PC-9 (cell line): ENCODE measurements at places on chromosomes 2 and 18.

- peak; percentile 68 for DNase-seq
Observed at GRCh38 chr2:9380702-9381628, 42.4 kb downstream of the ITGB1BP1 start.

DNA sequence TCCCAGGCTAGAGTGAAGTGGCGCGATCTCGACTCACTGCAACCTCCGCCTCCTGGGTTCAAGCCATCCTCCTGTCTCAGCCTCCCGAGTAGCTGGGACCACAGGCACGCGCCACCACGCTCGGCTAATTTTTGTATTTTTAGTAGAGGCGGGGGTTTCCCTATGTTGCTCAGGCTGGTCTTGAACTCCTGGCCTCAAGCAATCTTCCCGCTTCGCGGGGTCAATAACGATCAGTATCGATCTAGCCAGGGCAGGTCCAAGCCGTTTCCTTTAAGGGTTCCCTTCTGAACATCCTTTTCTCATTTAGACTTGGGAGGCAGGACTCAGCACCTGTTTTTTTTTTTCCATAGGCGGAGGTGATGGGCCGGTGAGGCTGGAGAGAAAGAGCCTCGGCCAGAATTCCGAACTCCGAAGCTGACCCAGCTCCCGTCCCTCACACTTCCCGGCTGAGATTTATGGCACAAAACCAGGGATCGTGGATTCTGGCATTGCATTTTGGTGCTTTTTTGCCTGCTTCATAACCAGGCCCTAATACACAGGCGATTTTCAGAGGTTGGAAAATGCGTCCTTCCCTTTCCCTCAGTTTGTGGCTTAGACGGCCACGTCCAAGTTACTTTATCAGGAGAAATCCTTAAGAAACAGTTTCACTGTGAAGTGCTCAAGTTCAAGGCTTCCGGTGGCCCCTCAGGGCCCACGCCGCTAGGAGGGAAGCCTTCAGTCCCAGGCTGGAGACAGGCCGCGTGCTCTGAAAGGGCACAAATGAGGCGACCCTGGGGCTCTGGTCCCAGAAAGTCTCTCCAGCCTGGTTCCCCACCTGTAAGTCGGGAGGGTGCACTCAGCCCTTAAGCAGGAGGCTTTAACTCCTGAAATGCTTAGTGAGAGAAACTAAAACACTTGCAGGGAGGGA lies 998 bp upstream of the SLC66A3 start:
- no peak for DNase-seq

- no peak for DNase-seq
Observed at GRCh38 chr18:5574843-5575242, 31.0 kb upstream of the EPB41L3 start.

DNA sequence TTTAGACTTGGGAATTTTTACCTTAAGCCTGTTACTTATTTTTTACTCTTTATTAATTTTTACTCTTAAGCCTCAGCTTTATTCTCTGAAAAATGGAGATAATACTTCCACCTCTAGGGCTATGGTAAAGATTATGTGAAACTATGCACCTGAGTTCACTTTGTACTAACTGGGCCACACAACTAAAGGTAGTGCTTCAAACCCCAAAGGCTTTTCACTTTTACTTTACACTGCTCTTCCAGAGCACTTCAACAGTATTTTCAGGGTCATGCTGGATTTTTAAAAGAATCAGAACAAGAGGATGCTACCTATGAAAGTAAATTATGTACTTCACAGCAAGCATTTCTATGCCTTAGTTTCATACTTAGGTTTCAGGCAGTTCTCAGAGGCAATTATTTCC lies 27.8 kb downstream of the MEX3C start:
- no peak for DNase-seq

DNA sequence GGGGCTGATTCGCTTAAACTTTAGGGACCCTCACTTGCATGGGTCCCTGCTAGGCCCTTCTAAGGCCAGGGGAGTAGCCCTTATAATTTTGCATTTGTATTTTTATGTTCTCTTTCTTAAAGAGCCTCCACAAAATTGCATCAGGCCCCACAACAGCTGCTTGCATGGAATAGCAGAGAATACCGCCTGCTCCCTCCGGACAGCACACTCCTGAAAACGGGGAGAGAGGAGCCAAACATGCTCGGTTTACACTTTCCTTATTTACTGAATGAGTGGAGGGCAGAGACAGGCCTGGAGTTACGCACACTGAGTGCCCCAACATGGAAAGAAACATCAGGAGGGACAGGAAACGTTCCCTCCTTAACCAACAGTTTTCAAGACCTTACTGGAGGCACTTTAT lies 132.2 kb downstream of the ANTXR1 start:
- no peak for DNase-seq

GRCh38 chr2:211417544-211417943 lies 861.1 kb downstream of the CPS1 start:
- DNase-seq = no peak

DNA sequence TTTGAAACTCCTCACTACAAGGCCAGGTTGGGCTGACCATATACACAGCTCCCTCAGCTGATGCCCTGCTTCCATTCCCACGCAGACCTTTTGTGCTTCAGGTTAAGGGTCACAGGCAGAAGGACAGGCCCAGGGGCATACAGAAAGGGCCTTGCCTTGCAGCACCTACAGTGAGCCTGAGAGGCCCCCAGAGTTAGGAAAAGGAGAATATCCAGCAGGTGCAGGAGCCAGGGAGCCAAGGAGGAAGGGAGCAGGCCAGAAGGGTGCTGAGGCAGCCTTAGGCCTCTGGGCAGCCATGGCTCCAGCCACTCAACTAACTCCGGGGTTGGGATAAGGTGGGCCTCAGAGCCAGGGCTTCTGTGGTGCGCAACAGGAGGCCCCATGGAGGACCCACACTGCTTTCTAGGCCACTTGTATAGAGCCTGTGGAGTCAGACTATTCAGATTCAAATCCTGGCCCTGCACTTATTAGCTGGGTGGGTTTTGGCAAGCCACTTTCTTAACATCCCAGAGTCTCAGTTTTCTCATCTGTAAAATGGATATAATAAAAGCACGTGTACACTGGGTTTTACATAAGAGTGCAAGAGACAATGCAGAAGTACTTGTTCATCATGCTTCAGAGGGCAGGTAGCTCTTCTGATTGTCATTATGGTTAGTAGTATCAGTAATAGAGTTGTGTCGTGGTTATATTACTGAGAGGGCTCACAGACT lies 214.6 kb upstream of the HAAO start:
- DNase-seq = no peak

DNA sequence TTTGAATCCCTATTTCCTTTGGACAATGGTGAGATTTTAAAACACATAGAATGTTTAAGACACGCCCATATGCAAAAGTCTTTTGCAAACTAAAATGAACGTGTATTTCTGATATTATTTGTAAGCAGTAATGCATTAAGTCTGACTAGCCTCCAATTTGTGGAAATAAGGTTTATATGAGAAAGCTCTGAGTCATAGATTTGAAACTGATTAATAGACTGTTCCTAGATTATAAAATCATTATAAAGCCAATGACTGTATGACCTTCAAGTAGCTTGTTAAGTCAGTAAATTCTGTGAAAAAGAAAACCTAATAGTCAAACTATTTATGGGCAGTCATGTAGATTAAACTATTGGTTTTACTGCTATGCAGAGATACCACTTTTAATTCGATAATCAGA lies 12.8 kb upstream of the EFEMP1 start:
- DNase-seq = no peak

GRCh38 chr18:68728081-68728700 lies 13.3 kb upstream of the TMX3 start:
- DNase-seq = no peak

DNA sequence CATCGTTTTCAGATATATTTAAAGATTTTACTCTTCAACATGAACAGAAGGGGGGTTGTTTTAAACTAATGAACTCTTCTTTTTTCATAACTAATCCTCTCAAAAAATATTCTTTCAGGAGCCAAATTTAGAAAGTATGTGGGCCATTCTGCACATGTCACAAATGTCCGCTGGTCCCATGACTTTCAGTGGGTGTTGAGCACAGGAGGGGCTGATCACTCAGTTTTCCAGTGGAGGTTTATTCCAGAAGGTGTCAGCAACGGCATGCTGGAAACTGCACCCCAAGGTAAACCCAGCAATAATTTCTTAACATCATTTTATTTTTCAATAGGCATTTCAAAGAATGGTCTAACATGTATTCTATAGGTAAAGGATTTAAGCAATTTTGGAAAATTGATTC lies 136.0 kb downstream of the EML6 start:
- DNase-seq = no peak

- DNase-seq = no peak
Observed at GRCh38 chr18:2108591-2108990, 462.7 kb downstream of the METTL4 start.
